Endothelial cell (in vitro differentiated cells): ENCODE measurements at places on chromosomes 12 and 14. TPM values are rescaled to one million over a fixed set of nuclear protein-coding genes. Genes with fewer than 3 reads are reported as not detected.

The ARMH4 gene
- total RNA-seq, result 10.5 TPM

The NANOG gene
- 4.5 TPM for total RNA-seq

The NINJ2 gene
- 2.3 TPM for total RNA-seq

The RNASE2 gene
- not detected for total RNA-seq

The HOXC9 gene
- total RNA-seq, result 0.28 TPM

The DPY19L2 gene
- total RNA-seq, result 16.4 TPM
